Gastroesophageal sphincter (tissue), 4 donors: ENCODE measurements at places on chromosomes 11 and 22. TPM values are rescaled to one million over a fixed set of nuclear protein-coding genes. Genes with fewer than 3 reads are reported as not detected.

The ASRGL1 gene
- 16.3 TPM for total RNA-seq

The OR1S2 gene
- total RNA-seq: not detected

The PACSIN3 gene
- 62.9 TPM for total RNA-seq

The VEGFB gene
- 106 TPM for total RNA-seq

The GRAMD1B gene
- total RNA-seq: 2.5 TPM

The MICALL1 gene
- total RNA-seq: 132 TPM

The APOBEC3F gene
- total RNA-seq: 0.57 TPM

The INPP5J gene
- total RNA-seq: 2.0 TPM

The GPR83 gene
- not detected for total RNA-seq

The EML3 gene
- total RNA-seq: 36.7 TPM

The RTCB gene
- 70.0 TPM for total RNA-seq

The FRMD8 gene
- total RNA-seq: 19.9 TPM

The PARVG gene
- 18.2 TPM for total RNA-seq

The RIBC2 gene
- not detected for total RNA-seq

The EIF3M gene
- total RNA-seq: 302 TPM

The HTR3B gene
- not detected for total RNA-seq

The RIMBP3B gene
- total RNA-seq: not detected

The SCGB1C1 gene
- total RNA-seq: not detected

The TMEM191C gene
- total RNA-seq: 0.15 TPM

The OR56A1 gene
- 0.23 TPM for total RNA-seq

The MPZL2 gene
- 12.9 TPM for total RNA-seq

The LRRC74B gene
- not detected for total RNA-seq

The IL17REL gene
- total RNA-seq: not detected

The HBG1 gene
- total RNA-seq: not detected

The MOV10L1 gene
- not detected for total RNA-seq

The USH1C gene
- total RNA-seq: 1.1 TPM

The PRODH gene
- total RNA-seq: 1.8 TPM

The INS gene
- not detected for total RNA-seq

The OPCML gene
- total RNA-seq: 0.35 TPM

The SCGB1A1 gene
- total RNA-seq: not detected

The TSSK2 gene
- total RNA-seq: not detected

The OR5B21 gene
- total RNA-seq: not detected

The SGSM1 gene
- total RNA-seq: 4.2 TPM
